NCI-H524 (cell line): ENCODE measurements at places on chromosomes 4 and X.

DNA sequence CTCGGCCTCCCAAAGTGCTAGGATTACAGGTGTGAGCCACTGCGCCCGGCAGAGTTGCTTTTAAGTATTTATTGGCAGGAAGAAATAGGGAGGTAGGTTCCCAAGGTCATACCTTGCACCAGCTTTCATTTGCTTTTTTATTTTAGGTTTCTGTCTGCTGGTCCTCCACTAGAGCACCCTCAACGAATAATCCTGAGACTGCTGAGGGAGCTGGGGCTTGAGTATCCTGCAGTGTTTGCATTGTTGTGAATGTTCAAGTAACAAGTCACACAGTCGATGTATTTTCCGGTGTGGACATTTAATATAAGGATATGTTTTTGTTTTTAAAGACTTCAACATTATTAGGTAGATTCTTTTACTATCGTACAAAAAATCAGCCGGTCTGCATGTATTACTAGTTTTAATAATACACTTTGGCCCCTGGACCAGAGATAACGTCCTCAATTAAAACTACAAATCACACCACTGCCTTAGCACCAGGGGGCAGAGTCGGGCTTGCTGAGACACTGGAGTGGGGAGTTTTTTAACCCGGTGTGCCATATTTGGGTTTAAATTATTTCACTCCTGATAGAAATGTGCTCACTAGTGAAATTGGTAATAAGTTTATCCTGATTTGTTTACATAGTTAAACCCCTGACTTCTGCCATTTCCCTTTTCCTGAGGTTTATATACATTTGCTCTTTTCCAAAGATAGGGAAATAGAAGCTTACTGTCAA lies 11.6 kb downstream of the SMIM20 start:
- DNase-seq = peak; percentile 17

DNA sequence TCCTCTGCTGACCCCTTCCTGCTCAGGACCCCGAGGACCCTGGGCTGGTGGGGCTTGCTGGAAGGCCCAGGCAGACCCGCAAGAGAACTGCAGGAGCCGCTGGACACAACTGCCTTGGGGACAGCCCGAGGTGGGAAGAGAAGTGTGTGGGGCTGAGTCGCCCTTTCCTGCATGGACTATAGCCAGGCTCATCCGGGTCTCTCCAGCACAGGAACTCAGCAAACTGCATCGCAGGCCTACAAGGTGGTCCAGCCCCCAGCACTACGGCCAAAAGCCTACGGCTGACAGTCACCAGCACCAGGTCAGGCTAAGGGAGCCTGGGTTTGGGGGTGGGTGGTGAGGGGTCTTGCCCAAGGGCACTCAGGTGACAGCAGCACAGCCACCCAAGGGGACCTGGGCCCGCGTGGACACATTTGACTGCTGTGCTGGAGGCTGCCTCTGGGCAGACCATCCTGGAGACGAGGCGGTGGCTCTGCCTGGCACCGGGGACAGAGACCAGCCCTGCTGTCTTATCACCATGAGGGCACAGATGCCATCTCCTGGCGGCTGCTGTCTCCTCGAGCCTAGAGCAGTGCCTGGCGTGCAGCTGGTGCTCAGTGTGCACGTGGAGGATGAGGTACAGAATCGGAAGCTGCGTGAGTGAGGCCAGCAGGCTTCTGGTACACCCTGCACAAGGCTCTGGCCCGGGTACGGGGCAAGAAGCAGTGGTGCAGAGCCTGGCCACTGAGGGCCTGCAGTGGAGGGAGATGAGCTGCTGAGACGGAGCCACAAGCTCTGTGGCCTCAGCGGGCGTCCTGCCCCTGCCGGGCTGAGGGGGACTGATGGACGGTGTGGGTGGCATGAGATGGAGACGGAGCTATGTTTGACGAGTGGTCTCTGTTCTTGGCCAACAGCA lies 15.1 kb downstream of the LRPAP1 start:
- no peak for DNase-seq

DNA sequence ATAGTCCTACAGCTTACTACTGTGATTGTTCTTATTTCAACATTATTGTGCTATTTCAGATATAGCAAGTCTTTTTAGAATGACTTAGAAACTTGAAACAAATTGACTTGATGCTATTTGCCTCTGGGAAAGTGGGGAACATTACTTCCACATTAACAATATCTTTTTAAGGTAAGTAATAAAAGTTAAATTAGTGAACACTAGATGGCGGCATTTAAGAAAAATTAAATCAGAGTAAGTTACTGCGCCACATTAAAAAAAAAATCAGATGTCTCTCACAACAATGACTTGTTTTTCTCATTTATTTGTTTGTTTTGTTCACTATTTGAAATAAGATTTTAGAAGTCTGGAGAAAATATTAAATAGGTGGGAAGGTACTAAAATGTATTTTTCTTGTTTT lies 1026.9 kb upstream of the SLIT2 start:
- DNase-seq = no peak

GRCh38 chrX:38803243-38803587 lies 2.0 kb downstream of the MID1IP1 start:
- no peak for DNase-seq
